CD4-positive, alpha-beta T cell treated with Interleukin-6 at 100 ng/mL for 8 hours (primary cell): ENCODE measurements at places on chromosomes 12 and 14.

GRCh38 chr12:123141615-123142517, 9.0 kb downstream of the PITPNM2 start:
- no peak for DNase-seq

DNA sequence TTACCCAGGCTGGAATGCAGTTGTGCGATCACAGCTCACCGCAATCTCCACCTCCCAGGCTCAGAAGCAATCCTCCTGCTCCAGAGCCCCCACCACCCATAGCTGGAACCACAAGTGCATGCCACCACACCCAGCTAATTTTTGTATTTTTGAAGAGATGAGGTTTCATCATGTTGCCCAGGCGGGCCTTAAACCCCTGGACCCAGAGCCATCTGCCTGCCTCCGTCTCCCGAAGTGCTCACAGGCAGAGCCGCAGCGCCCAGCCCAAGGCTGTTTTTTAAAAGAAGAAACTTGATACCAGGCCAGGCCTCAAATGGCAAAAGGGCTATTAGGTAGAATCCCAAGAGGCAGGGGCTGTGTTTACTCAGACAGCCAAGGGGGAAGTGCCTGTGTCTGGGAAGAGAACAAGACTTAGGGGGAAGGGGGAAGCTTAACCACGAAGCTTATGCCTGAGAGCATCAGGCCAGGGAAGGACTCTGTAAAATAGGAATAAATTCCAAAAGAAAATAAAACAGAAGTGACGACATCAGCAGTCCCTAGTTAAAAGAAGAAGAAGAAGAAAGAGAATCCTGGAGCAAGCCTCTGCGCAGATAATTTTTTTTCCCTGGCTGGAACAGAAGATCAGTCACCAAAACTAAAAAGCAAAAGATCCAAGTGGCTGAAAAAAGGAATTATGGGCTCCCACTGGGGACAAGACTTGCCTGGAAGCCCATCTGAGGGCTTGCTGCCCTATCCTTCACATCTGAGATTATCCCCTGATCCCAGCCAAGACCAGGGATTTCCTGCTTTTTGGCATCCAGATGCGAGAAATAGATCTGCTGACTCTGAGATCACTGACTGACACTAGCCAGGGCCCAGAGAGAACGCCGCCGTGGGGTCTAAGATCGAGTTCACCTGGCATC, 170.5 kb downstream of the NDUFA12 start:
- no peak for DNase-seq

DNA sequence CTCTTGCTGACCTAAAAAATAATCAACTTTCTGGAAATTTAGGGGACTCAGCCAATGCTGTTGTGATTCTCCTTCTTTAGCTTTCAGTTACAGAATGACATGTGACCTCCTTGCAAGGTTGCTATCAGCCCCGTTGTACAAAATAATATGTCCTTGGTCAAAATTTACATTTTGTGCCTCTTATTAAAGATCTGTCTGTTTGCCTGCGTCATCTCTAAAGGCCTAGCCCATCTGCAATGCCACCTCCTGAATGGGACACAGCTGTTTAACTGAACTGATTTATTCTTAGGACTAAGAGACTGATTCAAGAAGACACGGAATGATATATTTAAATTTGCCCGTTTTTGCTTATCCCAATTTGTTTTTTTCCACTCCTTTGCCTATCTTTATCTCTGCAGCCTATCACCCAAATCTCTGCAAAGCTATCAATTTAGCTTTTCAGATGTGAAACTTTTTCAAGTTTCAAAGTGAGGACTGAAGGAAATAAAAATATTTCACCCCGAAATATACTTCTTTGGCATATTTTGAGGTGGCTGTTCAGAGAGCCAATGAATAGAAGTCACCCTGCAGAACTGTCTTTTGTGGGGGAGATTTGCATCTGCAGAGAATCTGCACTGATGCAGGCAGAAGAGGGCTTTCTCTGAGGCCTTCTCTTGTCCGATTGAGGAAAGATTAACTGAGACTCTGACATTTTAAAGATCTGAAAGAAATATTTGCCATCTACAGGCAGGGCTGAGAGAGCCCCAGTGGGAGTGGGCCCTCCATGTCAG, 126.0 kb downstream of the VEZT start:
- no peak for DNase-seq

DNA sequence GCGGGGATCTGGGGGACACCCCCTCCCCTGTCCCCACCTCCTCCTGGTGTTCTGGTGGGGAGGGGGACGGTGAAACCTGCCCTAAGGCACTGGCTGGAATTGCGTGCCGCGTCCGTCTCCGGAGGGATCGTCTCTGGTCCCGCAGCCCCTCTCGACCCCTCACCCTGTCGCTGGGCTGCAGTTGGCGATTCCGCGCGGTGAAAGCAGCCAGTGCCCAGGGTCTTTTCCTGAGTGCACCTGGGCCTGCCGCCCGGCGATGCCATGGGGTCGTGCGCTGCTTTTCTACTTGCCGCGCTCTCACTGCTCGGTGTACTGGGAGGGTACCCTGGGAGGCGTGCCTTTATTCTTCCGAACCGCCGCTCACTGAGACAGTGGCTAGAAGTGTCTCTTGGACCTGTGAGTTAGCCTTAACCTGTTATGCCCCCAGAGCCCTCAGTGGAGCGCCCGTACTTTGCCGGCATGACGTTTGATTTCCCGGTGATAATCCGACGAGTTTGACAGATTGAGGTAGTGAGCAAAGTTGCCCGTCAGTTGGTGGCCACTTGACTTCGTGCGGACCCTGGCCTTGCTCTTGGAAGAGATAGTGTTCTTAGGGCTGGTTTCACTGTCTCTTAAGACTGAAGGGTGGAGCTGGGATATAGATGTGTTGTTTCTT, 788 bp downstream of the SFSWAP start:
- no peak for DNase-seq

DNA sequence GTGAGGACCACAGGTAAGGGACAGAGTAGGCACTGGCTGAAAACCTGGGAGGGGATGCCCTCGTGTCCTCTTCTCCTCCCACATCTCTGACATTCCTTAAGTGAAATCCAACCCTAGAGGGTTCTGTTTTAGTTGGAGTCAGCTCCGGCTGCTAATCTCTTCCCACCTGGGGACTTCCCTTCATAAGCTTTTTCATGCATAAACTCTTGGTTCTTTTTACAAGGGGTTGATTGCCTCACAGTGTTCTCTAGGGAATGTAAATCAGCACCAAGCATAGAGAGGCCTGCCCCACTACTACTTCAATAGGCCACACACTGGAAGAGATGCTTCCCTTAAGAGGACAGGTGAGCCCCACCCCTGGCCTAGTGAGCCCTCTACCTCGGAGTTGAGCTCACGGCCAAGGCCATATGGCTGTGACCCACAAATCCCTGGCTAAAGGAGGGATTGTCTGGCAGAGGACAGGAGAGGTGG, 3.2 kb upstream of the SYNDIG1L start:
- DNase-seq: no peak

- DNase-seq: no peak
Observed at GRCh38 chr14:65387628-65388027, 24.9 kb upstream of the FUT8 start.

DNA sequence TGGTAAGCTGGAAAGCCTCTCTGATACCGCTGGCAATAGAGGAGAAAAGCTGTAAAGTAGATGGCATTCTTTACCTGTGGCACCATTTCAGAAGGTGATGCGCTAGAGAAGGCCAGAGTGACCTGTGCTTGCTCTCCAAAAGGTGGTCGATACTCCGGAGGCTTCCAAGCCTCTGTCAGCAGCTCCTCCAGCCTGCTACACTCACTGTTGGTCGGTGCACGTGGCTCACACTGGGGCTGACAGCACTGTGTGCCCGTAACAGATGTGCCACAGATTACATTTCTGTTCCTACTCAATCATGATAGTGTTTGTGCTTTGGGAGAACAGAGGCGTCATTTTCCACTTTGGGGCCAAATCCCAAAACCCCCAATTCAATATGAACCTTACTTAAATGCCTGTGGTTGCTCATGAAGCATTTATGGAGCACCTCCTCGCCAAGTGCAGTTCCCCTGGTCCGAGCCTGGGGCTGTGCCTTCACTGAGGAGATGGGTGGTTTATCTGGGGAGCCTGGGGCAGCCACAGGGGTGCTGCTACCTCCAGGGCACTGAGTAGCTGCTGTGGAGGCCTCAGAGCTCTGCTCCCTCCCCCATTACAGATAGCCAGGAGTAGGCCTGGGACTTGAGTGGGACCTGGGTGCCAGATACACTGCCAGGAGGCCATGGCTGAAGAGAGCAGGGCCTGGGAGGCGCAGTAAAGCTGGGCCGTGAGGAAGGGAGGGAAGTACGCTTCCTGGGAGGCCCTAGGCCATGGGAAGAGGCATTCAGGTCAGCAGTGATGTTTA, 26.8 kb downstream of the CCNK start:
- no peak for DNase-seq

- DNase-seq: no peak
Observed at GRCh38 chr12:19908830-19909229, 459.5 kb upstream of the PDE3A start.

GRCh38 chr12:47949441-47950341, 13.7 kb upstream of the TMEM106C start:
- peak; percentile 25 for DNase-seq

- no peak for DNase-seq
Observed at GRCh38 chr14:74913986-74914573, 9.0 kb downstream of the RPS6KL1 start.

GRCh38 chr12:2173971-2174370, 121.2 kb downstream of the CACNA1C start:
- no peak for DNase-seq

GRCh38 chr14:77409131-77409533, 14.2 kb downstream of the NOXRED1 start:
- DNase-seq: no peak

DNA sequence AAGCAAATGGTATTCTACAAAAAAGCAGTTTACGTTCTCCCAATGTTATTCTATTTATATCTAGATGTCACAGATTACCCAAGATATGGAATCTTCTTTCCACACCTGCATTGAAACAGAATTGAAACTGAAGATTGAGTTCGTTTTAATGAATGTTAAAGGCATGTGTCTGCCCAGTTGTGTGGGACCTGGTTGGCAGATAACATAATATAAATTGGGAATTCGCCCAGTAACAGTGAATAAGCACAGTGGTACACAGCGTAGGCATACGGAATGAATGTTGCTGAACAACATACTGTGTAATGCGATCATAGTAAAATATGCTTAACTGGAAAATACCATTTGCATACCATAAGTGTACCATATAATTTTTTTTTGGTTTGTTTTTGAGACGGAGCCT, 4.3 kb downstream of the KHNYN start:
- DNase-seq: no peak
